ENCODE measurements at places on chromosomes 6 and 20.

DNA sequence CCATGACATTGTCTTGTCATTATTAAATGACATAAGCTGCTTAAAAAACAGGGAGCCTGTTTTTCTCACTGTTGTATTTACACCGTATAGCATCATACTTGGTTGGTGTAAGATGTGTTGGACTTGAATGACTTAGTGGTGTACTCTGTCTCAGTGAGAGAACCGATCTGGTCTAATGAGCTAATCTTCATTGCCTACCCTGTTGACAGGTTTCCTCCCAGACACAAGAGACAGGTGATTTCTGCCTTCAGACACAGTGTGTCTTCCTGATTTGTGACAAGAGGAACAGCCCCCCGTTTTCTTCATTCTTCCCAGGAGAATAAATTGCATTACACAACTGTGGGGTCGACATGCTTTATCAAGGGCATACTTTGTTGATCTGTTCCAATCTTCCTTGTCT lies 137.2 kb upstream of the ID4 start:
- no peak for DNase-seq

DNA sequence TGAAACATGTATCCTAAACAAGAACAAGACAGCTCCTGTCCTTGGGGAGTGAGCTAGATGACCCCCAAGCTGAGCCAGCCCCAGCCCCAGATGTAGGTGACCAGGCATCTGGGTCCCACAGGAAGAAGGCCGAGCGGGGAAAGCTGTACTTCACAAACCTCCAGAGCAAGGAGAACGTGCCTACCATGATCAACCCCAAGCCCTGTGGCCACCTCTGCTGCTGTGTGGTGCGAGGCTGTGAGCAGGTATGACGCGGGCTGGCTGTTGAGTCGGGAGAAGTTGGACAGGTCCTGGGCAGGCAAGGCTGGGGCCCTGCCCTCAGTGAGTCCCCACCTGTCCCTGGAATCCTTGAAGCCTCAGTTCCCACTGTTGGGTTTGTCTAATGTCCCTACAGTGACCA lies 11.4 kb upstream of the CAPN11 start:
- DNase-seq: no peak

DNA sequence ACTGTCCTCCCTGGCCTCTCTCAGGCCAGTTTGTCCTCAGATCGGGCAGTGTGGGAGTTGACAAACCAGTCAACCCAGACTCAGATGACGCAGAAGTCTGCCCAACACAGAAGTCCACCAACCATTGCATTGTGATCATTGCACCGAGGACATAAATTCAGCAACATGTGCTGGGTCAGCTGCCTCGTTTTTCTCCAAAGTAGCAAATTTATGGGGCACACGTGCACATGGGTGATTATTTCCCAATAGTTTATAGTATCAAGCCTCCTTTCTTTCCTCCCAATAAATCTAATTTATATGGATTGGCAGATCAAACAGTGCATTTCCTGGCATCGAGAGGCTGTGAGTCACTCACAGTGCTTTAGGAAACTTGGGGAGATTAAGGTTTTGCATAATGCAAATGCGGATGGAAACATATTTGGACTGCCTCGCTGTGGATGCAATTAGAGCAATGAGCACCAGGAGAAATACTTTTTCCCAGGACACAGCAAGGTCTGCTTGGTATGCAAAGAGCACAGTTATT lies 413.7 kb upstream of the SULF2 start:
- DNase-seq: no peak

- no peak for DNase-seq
These were observed 90.2 kb downstream of the DACT2 start for GRCh38 chr6:168229368-168229752.

GRCh38 chr6:134190883-134191282 lies 127.0 kb downstream of the SGK1 start:
- no peak for DNase-seq

DNA sequence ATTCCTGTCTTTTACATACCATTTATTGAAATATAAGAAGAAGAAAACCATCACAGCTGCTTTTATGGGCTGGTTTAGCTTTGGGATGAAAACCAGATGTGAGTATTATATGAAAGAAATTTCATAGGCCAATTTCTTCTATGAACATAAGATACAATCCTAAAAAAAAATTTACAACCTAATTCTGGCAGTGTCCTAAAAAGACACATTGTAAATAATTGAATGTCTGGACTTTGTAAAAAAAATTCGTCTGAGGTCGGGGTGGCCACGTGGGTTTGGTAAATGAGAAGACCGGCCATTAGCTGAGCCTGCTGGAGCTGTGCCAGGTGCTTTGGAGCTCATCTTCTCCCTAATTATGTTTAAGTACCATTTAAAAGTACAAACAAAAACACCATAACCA lies 26.8 kb downstream of the DACT2 start:
- DNase-seq: no peak

DNA sequence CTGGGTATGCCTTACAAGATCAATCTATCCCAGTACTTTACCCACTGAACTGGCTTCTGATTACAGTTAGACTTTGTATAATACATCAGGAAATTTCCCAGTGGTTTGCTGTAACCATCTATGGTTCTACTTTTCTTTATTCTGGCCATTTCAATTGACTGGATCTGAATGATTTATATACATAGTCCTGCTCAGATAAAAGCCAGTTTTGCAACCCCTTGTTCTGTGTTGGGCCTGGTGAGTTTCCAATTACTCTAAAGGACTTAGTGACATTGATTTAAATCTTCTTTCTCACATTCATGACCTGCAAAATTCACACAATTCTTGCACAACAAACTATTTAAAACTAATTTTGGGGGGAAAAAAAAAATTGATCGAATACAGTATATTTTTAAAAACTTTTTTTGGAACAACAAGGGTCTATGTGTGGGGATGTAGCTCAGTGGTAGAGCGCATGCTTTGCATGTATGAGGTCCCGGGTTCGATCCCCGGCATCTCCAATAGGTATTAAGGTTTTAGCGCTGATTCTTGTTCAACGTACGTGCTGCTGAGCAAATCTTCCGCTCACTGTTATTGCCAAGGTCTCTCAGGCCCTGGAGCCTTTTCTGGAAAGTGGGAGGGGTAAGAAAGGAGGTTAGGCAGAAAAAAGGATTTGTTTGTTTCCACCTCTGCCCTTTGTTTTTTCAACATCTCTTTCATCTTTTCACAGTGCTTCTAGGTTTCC lies 117.5 kb downstream of the GPX5 start:
- DNase-seq: no peak

DNA sequence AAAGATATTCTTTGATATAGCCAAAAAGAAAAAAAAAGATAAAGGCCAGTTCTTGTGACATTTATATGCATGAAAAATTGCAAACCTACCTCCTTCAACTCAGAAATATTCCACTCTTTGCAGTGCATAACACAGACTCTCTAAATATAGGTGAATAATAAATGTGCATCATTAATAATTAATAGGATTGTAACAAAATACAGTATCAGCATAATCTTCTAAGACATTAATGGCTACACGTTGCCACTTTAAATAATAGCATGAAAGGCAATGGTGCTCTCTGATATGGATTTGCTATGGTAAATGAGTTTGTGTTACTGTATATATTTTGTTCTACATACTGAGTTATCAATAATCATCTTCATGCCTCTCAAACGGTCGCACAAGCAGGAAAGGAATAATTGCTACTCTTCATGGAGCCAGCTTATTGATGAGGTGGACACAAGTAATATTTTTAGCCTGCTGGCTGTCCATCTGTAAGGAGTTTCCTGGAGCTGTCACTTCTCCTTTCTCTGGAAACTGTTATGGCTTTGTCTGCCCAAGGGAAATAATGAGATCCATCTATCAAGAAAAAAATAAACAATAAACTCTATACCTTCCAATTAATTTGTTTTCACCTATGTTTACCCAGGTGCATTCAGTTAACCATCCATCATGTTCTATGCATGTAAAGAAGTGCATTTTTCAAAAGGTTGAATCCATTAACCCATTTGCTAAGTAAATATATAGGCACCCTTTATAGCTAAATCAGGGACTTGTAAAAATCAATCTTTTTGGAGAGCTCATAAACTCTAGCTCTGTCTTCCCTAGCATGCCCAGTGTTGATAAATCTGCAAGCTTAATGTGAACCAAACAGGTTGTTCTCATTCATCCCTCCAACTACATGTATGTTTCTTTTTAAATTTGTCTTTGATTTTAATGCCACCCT lies 253.0 kb downstream of the NKAIN2 start:
- DNase-seq: no peak

DNA sequence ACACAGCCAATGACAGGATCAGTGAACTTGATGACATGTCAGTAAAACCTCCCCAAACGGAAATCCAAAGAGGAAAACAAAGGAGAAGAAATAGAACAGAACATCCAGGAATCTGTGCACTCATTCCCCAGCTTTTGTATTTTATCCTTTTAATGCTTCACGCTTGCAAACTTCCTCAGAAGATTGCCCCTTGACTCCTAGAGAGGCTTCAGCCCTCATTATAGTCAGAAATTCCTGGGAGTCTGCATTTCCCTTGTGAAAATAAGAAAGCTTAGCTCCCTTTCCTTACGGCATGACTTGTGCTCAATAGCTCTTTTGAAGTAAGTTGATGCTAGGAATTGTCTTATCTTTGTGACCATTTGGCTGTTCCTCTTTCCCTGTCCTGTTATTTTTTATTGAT lies 313.6 kb upstream of the OPRM1 start:
- no peak for DNase-seq

- no peak for DNase-seq
These were observed 154.5 kb upstream of the SHLD1 start for GRCh38 chr20:5595744-5596143.

DNA sequence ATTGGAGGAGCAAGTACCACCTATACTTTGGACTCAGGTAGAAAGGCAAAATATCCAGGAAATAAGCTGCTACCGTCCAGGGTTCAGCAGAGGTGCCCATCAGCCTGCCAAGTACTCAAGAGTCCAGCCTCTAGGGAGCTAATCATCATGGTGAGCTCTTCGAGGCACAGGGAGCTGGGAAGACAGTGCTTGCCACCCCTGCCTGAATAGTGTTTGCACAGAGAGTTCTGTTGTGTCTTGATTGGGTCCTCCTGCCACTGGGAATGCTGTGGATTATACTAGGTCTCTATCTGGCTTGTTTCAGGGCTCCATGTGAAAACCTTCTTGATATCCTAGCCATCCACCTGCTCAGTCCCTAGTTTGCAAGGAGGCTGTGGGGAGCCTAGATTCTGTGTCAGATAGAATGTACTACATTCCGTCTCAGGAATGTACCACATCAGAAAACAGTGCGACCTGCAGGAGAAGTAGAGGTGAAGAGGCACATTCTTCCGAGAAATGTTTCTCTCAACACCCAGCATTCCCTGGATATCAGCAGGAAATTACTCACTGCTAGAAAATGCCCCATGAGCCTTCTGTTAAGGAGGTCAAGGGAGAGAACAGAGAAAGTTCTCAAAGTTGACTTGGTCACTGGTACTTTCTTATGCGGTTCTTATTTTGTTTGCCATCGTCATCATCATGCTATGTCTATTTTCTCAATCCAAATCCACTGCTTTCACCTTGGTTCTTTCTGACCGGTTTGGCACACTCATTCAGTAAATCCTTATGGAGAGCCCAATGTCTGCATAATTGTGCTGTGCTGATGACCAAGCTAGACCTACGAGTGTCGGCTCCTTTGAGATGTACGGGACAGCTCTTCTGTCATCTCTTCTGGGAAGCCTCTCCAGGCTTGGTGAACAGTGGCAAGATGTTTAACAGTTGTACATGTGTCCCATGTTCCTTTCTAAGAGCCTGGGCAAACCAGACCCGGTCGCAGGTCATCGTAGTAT lies 30.7 kb downstream of the PTPN1 start:
- no peak for DNase-seq

- no peak for DNase-seq
These were observed 33.2 kb downstream of the BANF2 start for GRCh38 chr20:17732907-17733521.

DNA sequence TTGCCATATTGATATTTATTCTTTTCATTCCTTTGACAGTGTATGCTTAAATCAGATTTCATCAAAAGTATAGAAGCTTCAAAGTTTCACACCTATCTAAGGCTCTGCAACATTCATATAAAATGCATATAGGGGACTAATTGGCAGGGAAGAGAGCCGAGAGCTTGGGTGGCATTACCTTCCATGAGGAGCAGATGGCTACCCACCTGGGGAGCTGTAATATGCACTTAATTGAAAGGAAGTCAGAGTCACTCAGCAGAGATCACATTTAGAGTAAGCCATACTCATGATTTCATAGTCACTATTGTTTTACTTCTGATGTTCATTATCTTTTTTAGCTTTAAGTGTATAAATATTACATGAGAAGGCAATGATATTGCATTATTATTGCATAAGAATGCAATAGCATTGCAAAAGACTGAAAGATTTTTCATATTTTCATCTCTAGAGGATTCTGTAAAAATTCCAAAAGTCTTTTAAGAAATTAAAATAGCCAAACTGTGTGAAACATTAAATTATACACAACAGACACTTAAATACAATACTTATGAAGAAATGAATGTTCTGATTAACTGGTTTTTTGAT lies 1305.2 kb downstream of the EPHA7 start:
- DNase-seq: no peak

DNA sequence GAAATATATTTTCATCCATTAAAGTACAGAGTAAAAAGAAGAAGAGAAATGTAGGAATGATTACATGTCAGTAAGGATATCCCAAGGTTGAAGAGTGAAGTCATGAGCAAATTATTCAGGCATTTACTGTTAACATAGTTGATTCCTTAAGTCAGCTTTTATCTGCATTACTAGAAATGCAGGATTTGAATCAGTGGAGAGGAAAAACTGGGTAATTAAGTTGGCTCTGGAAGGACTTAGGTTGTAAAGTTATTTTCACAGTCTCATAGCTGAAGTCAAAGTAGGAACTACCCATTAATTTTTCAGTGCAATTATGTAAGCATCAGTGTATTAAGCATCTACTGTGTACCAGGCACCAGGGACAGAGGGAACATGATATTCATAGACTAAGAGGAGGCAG lies 7.8 kb downstream of the NAA20 start:
- DNase-seq: no peak

GRCh38 chr6:93677264-93677965 lies 258.1 kb upstream of the EPHA7 start:
- DNase-seq: no peak

GRCh38 chr6:43972179-43972912 lies 154.9 kb downstream of the MRPL14 start:
- no peak for DNase-seq

DNA sequence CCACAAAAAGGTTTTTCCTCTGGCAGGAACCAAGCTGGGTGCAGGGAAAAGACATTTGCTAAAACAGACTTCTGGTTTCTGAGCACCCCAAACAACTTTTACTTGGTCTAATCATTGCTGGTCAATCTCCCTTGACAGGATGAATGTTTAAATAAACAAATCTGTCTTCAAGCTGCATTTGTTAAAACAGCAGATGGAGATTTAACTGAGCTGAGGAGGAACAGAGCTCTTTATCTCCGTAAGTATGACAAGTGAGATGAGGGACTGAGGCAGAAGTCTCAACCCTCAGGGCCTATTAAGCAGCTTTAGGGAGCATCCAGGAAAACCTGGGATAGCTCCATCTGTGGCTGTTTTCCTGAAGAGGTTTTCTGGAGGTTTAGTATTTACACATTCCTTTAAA lies 40.6 kb downstream of the NINL start:
- no peak for DNase-seq

DNA sequence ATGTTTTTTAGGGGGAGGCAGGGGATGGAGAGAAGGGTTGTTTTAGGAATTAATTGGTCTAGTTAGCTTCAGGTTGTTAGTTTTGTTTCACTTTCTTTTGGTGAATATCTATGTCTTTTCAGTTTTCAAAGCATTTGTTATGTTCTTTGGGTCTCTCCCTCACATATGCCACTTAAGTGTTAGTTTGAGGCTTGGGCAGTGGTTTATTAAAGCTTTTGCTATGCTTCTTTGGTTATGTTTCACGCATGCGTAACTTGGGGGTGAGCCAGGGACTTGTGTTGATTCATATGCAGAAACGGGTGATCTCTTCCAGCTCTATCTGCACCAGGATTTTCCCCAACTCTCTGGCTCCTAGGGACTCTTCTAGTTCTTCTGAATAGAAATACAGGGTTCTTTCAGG lies 11.4 kb upstream of the MMS22L start:
- no peak for DNase-seq
